Activated T-helper 2 cell treated with anti-CD3 and anti-CD28 coated beads, Interferon-gamma antibody, Interleukin-2, Interleukin-4, amounts not matched to agents 10 μg/mL and 5 μg/mL and 100 μg/mL, durations not matched to agents 14 hours and 24 hours and 36 hours (primary cell): ENCODE measurements at places on chromosomes 5 and 9.

DNA sequence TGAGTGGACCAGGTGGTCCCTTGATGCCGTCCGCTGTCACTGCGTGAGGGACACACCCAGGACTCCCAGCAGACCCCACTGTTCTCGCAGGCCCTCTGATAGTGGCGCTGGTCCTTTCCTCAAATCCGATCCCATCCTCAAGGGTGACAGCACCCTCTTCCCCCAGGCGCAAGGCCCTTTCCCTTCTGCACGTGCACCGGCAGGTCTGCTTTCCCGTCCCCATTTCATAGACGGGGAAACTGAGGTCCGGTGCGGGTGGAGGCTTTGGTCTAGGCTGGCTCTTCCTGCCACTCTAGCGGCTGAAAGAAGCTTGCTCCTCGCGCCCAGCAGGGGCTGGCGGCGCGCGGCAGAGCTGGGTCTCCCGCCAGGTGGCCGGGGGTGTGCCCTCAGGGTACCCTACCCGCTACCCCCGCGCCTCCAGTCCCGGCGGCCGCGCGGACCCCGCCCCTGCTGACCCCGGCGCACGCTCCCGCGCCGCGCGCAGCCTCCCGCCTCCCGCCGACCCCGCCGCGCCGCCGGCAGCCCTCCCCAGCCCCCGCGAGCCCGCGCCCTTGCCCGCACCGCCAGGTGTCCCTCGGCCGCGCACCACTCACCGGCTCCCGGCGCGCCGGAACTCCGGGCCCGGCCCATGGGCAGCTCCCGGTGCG is 453 bp downstream of the RASGEF1C start:
- H3K36me3 ChIP-seq, result no peaks in the 10 kb centered on the region
- no peak overlapping the region for H3K27ac ChIP-seq
- H3K4me1 ChIP-seq, result peaks cover 2% of the 10 kb centered on the region
- H3K27me3 ChIP-seq, result peaks cover 25% of the 10 kb centered on the region
- DNase-seq, result no peak

DNA sequence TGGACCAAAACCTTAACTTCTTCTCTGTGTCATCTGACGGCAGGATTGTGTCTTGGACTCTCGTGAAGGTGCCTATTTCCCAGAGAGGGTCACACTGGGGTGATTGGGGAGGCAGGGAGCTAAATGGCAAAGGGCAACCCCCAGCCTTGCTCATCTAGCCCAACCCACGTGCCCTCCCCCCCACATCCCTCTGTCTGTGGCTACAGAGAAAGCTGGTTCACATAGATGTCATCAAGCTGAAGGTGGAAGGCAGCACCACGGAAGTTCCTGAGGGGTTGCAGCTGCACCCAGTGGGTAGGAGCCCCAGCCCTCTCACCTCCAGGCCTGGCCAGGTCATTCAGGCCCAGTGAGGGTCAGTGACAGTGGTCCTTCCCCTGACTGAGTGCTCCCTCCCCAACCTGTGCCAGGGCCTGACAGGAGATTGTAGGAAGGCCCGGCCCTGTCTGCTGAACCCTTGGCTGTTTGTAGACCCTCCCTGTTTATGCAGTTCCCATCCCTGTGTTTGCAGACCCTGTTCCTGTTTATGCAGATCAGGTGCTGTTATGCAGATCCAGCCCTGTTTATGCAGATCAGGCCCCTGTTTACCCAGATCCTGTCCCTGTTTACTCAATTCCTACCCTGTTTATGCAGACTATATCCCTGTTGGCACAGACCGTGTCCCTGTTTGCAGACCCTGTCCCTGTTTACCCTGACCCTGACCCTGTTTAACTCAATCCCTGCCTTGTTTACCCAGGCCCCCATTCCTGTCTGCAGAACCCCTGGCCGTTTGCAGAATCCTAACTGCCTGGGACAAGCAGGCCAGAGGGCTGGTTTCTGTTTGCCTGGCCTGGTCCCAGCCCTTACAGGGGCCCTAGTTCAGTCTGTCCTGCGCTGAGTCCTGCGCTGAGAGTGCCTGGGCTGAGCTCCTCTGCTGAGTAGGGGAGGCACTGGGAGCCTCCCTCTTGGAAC is 10.4 kb downstream of the ENHO start:
- no peaks in the 10 kb centered on the region for H3K36me3 ChIP-seq
- H3K27ac ChIP-seq, result no peak overlapping the region
- H3K4me3 ChIP-seq, result no peak overlapping the region
- no peaks in the 10 kb centered on the region for H3K4me1 ChIP-seq

DNA sequence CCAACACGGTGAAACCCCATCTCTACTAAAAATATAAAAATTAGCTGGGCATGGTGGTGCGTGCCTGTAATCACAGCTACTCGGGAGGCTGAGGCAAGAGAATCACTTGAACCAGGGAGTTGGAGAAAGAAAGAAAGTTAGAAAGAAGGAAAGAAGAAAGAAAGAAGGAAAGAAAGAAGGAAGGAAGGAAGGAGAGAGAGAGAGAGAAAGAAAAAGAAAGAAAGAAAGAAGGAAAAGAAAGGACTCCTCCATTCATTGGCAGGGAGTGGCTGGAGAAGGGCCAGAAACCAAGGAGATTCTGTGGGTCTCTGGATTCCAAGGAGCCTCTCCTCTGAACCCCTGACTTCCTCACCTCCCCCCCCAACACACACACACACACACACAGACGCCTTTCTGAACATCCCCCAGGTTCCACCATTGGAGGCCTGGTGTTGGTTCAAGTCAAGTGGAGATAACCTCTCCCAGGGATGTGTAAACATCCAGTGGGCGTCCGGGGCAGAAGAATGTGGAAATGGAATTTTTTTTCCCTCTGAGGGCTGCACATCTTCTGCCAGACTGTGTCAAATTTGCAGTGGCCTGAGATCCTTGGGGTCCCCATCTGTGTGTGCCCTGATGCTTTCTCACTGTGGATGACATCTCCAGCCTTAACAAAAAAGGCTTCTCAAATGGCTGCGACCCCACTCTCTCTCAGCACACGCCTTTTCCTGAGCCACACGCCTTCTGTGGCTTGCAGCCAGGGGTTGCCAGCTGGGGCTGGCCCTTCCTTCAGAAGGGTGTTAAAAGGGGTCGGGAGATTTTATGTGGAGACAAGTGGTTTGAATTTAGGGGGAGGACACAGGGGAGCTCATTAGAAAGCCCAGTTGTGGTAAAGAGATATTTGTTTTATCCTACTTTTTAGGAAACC is 109.3 kb upstream of the HAND1 start:
- DNase-seq, result no peak
- H3K4me1 ChIP-seq, result no peaks in the 10 kb centered on the region
- peaks cover 10% of the 10 kb centered on the region for H3K27me3 ChIP-seq
- H3K4me3 ChIP-seq, result no peak overlapping the region
- no peaks in the 10 kb centered on the region for H3K36me3 ChIP-seq

DNA sequence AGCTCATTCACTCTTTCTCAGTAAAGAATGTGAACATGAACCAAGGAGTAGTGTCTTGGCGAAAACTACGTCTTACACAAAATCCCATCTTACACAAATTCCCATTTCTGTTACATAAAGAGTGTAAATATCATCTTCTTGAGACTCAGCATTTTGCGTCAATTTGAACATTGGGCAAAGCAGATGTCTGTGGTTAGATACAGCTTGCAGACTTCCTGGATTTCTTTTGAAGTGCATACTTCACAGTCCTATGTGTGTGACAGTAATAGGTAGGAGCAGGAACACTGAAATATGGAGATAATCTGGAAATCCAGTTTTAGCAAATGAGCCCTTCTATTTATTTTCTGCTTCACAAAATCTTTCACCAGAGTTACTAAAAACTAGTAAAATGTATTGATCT is 58.8 kb downstream of the C6 start:
- no peak overlapping the region for H3K4me3 ChIP-seq
- no peaks in the 10 kb centered on the region for H3K36me3 ChIP-seq
- H3K27ac ChIP-seq, result no peak overlapping the region
- no peaks in the 10 kb centered on the region for H3K27me3 ChIP-seq
- no peak for DNase-seq

GRCh38 chr9:33082538-33083326 is 6.3 kb upstream of the SMU1 start:
- peaks cover 31% of the 10 kb centered on the region for H3K4me1 ChIP-seq
- H3K36me3 ChIP-seq, result no peaks in the 10 kb centered on the region
- H3K4me3 ChIP-seq, result peak overlapping the region; percentile 50
- no peak for DNase-seq
- no peaks in the 10 kb centered on the region for H3K27me3 ChIP-seq
- peak overlapping the region; percentile 91 for H3K27ac ChIP-seq

GRCh38 chr5:14017904-14018303 is 73.4 kb upstream of the DNAH5 start:
- H3K4me1 ChIP-seq, result no peaks in the 10 kb centered on the region
- peaks cover 2% of the 10 kb centered on the region for H3K27me3 ChIP-seq
- H3K27ac ChIP-seq, result no peak overlapping the region

DNA sequence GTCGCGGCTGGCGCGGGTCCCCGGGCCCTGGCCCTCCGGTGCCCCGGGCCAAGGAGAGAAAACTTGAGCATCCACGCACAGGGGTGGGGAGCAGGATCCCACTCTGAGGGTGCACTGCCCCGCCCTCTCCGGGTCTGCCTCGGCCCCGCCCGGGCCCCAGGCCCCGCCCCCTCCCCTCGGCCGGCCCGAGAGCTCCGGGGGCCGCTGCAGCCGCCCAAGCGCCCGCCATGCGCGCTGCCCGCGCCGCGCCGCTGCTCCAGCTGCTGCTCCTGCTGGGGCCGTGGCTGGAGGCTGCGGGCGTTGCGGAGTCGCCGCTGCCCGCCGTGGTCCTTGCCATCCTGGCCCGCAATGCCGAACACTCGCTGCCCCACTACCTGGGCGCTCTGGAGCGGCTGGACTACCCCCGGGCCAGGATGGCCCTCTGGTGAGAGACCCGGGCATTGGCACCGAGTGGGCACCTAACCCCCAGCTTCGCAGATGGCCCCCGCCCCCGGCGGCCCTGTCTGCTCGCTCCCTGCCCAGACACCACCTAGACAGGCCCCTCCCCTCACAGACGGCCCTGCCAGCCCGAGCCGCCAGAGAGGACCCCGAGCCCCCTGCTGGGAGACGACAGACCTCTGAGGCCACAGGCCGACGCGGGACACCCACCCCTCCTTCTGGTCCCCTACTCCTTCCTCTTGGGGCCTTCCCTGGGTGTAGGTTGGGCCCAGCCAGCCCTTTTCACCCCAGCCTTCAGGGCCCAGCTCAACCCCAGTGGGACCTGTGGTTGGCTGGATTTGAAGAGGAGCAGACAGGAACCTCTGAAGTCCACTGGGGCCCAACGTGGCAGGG is at the start of gene CERCAM:
TSS of gene CERCAM (plus strand) at position 207 of the 831 bp plus-strand sequence. CDS start at position 228, 21 bp downstream.
- peak within 1 kb of the TSS; percentile 77 for H3K4me3 ChIP-seq
- peak; percentile 21 for DNase-seq
- H3K27ac ChIP-seq, result no peak within 1 kb of the TSS
- H3K27me3 ChIP-seq, result peaks cover 29% of the 10 kb centered on the region
- no peaks in the 10 kb centered on the region for H3K36me3 ChIP-seq

GRCh38 chr5:34012791-34013190 is 4.9 kb upstream of the AMACR start:
- H3K27ac ChIP-seq, result no peak overlapping the region
- peaks cover 14% of the 10 kb centered on the region for H3K36me3 ChIP-seq
- DNase-seq, result no peak
- H3K4me3 ChIP-seq, result no peak overlapping the region

DNA sequence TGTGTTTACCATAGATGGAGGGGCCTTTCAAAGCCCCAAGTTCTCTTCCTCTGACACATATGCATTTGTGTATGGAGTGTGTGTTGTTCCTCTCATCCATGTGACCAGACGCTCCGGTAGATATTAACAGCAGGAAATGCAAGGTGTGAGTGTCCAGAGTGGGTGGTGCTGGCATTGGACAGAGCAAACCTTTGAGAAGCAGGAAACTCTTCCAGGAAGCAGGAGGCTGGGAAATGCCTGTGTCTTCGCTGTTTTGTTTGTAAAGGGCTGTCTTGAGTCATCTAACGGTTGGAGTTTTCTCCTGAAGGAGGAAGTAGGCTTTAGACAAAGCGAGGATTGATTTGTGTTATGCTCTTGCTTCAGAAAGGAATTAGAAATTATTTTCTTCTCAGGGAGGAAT is 370.9 kb downstream of the PLK2 start:
- H3K27ac ChIP-seq, result no peak overlapping the region
- DNase-seq, result no peak
- H3K36me3 ChIP-seq, result no peaks in the 10 kb centered on the region
- H3K27me3 ChIP-seq, result no peaks in the 10 kb centered on the region
- no peak overlapping the region for H3K4me3 ChIP-seq

DNA sequence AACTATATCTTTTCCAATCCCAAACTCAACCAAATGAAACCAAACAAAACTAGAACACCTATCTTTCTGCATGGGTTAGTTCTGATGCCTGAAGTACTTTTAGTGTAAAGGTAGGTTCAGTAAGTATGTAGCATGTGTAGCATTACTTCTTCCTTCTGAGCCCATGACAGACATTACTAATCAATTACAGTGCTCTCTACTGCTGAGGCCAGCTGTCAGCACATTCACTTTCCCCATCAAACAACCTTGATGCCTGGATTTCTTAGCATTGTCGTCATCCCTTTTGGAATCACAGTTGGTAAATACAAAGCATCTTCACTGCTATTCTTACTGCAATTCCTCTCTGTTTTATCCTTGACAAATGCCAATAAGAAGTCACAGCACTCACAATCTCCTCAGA is 103.2 kb downstream of the PTTG1 start:
- H3K4me3 ChIP-seq, result no peak overlapping the region
- no peak for DNase-seq
- H3K27me3 ChIP-seq, result no peaks in the 10 kb centered on the region
- H3K27ac ChIP-seq, result no peak overlapping the region
- H3K4me1 ChIP-seq, result peaks cover 22% of the 10 kb centered on the region

- H3K4me3 ChIP-seq, result no peak overlapping the region
- DNase-seq, result no peak
- H3K4me1 ChIP-seq, result peaks cover 7% of the 10 kb centered on the region
- no peaks in the 10 kb centered on the region for H3K36me3 ChIP-seq
- H3K27ac ChIP-seq, result no peak overlapping the region
Observed at GRCh38 chr5:1665231-1665630, 134.4 kb downstream of the MRPL36 start.

GRCh38 chr9:113992276-113992951 is 85.7 kb downstream of the AMBP start:
- DNase-seq, result no peak
- H3K27ac ChIP-seq, result no peak overlapping the region
- H3K36me3 ChIP-seq, result no peaks in the 10 kb centered on the region
- no peak overlapping the region for H3K4me3 ChIP-seq
- H3K4me1 ChIP-seq, result peaks cover 3% of the 10 kb centered on the region

DNA sequence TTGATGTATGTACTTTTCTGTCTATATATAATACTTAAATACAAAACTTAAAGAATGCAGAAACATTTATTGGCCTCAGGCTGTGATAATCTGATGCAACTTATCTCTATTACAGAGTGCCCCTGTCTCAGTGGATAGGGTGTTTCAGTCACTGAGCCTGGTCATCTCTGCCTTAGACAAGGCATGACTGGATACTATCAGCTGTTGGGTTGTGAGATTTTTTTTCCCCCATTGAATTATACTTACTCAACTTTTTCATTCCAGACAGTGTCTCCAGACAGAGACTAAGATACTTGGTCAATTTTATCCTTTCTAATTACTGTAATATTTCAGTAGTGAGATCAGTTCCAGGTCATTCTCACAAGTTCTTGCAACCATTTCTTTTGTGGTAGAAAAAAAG is 26.7 kb downstream of the XRCC4 start:
- no peaks in the 10 kb centered on the region for H3K4me1 ChIP-seq
- no peak for DNase-seq
- H3K27me3 ChIP-seq, result no peaks in the 10 kb centered on the region
